ENCODE measurements at places on chromosomes 12 and 14.

DNA sequence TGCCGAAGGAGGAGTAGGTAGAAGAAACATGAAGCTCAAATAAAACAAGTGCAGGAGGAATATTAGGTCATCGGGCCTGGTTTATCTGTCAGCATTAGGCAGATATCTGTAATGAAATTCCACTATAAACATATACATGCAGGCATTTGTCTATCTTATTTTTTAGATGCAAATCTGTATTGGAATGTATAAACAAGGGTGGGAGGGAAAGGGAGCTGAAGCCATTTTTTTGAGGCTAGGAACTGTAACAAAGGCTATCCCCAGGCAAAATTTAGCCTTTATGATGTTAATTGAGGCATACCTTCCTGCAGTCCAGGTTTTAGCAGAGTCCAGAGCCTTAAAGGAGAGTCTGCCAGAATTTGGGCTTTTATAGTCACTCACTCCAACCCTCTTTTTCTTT lies 72.5 kb downstream of the PHLDA1 start:
- no peak for DNase-seq

DNA sequence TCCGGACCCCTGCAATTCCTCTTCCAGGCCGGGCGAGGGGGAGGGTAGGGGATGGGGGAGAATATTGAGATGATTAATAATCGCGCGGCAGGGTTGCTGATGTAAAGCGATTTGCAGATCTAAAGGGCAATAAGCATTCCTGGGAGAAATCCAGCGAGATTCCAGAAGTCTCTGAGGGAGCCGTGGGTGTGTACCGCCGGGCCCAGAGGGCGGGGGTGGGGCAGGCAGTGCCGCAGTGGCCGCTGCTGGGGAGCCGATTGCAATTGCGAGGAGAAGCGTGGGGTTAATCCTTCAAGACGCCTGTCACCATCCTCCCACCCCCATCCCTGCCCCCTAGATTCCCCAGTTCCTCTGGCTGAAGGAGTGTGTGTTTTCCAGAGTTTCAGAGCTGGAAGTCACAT lies 16.4 kb downstream of the FOS start:
- DNase-seq = no peak

GRCh38 chr14:22097586-22098292 lies 424.1 kb upstream of the OR4E1 start:
- DNase-seq = no peak

DNA sequence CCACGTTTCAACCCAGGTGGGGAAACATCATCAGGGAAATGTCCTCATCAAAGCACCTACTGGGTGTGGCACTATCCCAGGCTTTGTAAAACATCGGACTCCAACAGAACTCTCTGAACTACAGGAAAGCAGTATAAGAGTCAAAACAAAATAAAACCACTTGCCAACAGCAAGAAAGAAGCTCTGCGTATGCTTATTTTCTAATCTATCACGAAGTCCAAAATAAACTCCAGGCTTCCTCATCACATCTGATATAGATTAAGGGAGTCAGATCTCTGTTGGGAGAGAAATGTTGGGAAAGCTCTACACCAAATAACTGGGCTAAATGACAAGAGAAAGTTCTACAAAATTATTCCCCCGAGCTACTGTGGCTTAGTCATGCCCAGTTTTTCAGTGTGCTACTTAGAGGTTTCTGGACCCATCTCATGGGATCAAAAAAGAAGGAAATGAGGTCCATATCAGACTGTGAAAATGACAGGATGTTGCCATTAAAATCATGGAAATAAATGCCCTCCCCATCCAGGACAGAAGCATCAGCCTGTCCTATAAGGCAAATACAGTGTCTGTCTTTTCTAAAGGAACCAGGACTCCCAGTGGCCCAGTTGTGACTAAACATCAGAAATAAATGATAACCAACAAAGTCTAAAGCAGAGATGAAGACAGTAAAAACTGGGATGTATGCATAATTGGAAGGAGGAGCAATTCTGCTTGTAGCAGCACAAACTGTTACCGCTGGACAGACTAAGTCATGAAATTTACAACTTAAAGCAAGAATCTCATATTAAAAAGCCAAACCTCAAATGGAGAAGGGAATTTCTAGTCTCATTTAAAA lies 149.5 kb downstream of the STXBP6 start:
- no peak for DNase-seq

- DNase-seq = peak; percentile 64
Observed at GRCh38 chr12:52415870-52416750, 10.0 kb upstream of the KRT82 start.

DNA sequence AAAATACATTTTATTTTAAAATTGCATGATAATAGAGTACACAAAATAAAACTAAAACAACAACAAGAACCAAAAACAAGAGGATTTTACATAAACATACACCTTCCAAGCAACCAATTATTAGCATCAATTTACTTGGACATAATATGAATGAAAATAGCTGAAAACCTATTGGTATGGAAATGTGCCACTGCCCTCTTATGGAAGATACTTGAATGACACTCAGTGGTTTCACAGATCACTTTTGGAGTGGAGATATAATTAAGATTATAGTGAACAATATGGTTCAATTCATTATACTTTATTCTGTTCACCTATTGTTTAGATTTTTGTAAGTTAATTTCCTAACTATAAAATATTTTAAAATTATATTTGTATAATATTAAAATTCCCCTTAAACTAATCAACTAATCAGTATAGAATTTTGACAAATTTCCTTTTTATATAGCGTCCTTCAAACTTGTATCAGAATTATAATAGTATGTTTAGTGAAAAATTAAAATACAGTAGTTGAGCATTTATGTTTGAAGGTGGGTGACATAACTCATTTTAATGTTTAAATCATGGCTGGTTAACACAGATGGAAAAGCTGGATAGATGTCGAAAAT lies 70.1 kb downstream of the SLC6A15 start:
- DNase-seq = peak; percentile 65

DNA sequence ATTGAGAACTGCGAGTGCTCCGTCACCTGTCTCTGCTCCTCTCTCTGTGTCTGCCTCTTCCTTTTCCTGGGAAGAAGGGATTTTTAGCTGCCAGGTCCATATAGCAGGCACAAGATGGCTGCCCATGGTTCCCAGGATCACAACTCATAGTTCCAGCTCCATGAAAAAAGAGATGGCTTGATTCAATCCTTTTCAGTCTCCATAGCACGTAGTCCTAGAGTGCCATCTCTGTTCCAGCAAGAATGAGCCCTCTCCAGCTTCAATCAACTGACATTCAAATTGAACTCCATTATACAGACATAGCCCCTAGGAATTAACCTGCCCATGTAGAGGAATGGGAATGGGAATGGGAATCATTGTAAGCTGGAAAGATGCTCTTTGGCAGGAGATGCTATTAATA lies 34.7 kb upstream of the RTRAF start:
- no peak for DNase-seq

DNA sequence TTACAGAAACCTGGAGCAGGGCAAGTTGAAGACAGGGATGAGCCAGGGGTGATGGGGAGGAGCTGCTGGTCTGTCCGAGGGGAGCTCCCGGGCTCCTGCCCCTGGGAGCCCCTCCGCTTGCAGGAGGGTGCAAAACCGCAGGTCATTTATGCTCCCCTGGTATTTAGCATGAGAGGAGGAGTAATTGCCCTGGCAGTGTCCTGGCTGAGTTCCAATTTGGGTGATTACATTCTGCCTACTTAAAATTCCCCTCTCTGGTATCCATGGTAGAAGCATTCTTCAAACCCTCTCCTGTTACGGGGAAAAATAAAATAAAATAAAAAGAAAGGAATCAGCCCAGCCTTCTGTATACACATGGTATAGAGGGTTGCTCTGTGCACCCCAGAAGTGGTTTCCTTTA lies 61.7 kb upstream of the VRK1 start:
- peak; percentile 21 for DNase-seq

GRCh38 chr12:47742253-47742825 lies 16.3 kb downstream of the RAPGEF3 start:
- no peak for DNase-seq

GRCh38 chr14:101960225-101960624 lies 4.1 kb upstream of the DYNC1H1 start:
- no peak for DNase-seq

DNA sequence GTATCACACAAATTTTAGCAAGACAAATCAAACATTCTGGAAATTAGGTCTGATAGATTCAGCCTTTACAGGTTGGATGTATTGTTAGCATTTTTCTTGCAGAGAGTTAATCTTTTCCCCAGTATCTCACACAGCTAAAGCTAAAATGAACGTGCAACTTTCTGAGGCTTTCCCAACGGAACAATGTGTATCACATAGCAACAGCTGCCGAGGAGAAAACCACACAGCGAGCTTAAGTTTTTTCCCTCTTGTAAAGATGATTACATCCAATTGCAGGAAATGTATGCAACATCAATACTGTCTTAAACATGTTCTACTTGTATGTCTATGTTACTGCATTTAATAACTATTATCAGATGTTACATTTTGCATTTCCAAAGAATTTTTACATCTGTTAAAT lies 182.2 kb downstream of the CCDC59 start:
- peak; percentile 46 for DNase-seq

DNA sequence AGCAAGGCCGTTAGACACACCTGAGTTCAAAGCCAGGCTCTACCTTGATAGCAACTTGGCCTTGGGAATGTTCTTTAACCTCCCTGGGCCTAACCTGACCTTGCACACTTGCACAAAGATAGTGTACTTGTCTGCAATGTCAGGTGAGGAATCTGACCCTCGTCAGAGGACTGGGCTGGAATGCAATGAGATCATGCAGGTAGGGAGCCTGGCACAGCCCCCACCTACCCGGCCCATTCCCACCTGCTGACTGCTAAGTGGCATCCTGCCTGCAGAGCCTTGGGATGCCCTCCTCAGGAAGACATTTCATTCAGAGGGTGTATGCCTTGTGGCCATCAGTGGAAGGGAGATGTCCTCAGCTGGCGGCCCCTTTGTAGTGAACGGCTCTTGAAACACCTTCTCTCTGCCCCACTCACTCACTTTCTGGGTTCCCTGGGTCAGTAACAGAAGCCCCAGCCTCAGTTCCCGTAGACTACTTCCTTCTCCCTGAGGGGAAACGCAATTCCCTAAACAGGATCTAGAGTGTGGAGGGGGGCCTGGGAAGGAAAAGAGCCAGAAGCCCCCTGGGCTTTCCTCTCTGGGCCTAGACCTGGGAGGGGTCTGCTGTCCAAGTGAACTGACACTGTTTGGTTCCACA lies 68.0 kb upstream of the DICER1 start:
- no peak for DNase-seq

DNA sequence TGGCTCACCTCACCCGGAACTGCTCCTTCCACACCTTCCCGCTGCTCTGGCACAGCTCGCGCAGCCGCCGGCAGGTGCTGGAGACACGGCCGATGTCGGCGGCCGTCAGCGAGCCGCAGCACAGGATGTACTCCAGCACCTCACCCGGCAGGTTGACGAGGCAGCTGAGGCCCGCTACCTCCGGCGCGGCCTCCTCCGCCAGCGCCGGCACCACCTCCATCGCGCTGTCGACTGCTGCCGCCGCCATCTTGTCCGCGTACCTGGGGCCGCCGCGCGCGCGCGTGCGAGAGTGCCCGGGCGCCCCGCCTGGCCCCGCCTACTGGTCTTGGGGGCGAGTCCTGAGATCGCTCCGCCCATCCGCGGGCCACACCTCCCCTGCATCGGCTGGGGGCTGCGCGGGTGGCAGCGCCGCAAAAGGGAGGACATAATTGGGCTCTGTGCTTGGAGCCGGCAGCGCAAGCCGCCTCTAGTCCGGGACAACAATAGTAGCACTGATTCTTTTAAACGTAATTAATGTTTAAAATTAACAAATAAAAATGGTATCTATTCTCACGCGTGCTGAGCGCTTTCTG lies at the start of gene FBXO21:
Gene FBXO21, minus strand, starts transcription at position 261 of the 572 bp plus-strand sequence. Its CDS starts 14 bp downstream, at position 247.
- DNase-seq = peak; percentile 93

DNA sequence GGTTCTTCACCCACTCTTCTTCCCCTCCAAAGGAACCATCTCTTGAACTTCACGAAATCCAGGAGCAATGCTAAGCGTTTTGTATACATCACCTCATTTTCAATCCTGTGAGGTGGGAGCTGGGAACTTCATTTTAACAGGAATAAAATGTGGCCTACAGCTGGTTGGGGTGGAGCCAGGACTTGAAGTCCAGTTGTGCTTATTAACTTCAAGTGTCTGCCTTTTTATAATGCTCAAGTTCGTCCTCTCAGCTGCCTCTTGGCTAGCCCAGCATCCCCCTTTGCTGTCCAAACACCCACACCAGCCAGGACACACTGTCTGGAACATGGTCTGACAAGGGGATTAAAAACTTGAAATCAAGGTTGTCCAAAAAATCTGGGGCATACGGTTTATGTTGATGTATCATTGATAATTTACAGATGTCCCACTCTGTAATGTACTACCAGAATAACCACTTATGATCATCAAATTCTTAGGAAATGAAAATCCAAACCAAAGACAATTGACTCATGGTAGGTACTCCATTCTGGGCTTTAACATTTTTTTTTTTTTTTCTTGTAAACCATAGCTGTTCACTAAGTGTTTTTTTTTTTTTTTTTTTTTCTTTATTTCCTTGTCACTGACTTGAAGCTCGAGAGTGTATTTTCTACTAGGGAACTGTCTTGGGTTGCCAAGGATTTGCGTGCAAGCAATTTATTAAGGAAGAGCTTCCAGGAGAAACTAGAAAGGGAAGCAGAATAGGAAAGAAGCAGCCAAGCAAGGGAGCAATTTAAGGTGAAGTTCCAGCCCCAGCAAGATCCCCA lies 252.3 kb downstream of the EFCAB11 start:
- no peak for DNase-seq

GRCh38 chr12:100020370-100020769 lies 35.6 kb upstream of the ANKS1B start:
- DNase-seq = no peak

DNA sequence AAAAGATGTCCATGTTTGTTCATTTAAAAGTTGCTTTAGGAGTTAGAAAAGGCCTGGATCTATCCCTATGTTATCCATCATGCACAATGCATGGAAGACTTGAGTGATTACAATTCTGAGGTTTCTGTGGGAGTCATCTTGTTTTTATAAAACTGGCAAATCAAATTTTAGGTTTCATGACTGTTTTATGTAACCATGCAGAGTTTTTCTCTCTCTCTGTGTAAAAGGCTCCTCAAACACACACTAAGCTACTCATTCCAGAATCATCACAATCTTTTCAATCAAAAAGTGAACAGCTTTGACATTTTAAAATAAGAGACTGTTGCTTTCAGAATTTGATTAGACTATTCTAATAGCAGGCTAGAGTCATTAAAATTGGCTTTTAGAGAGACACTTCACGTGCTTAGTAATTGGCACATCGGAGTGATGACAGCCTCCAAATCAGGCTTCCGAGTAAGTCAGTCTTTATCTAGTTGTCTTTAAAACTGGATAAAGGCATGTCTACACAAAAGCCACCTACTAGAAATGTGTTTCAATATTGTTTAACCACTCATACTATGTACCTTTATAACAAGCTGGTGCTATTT lies 31.9 kb downstream of the PRICKLE1 start:
- DNase-seq = no peak

DNA sequence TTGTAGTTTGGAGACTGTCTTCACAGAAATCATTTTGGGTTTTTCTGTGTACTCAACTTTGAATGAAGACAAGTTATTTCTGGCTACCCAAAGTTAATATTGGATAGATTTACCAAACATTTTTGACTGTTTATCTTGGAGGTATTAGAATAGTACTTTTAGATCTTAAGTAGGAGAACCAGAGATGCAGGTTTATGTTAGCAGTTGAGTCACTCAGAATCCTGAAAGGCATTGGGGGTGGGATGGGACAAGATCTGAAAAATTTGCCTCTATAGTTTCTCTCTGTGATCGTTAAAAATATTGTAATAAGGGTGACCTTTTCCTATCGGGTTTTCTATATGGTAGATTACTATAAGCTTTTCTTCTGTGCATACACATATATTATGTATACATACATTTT lies 112.3 kb downstream of the TTC6 start:
- no peak for DNase-seq
